NCI-H1105 (cell line): ENCODE measurements at places on chromosomes 1 and 21.
A peak's percentile ranks its signal among the peaks of the same experiment; 100 is the strongest.

- peak; percentile 8 for DNase-seq
These were observed 80.0 kb downstream of the USP25 start for GRCh38 chr21:15809818-15810217.

- DNase-seq: no peak
These were observed 62.1 kb downstream of the SKI start for GRCh38 chr1:2290171-2290578.

GRCh38 chr1:67784545-67785186, 48.6 kb downstream of the GNG12 start:
- DNase-seq: no peak

DNA sequence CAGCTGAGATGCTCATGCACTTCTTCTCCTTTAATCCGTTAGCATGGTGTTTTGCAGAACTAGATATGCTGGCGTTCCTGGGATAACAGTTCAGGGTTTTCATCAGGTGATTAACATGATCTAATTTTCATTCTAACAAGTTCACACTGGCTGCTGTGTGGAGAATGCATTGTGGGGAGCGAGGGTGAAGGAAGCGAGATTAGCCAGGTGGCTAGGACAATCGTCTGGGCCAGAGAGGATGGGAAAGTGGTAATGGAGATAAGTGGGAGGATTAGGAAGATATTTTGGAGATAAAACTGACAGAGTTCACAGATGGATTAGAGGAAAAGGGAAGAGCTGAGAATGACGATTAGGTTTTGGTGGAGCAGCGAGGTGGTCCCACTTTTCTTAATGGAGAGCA, 138.1 kb upstream of the MAGI3 start:
- no peak for DNase-seq

DNA sequence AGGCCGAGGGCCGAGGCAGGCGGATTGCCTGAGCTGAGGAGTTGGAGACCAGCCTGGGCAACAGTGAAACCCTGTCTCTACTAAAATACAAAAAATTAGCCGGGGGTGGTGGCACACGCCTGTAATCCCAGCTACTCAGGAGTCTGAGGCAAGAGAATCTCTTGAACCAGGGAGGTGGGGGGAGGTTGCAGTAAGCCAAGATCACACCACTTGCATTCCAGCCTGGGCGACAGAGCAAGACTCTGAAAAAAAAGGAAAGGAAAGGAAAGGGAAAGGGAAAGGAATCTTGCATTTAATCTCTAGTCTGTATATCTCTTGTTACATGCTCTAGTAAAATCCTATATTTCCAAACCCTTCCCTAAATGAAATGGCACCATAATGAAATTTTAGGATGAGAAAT, 328.3 kb upstream of the ADGRL2 start:
- DNase-seq: no peak

DNA sequence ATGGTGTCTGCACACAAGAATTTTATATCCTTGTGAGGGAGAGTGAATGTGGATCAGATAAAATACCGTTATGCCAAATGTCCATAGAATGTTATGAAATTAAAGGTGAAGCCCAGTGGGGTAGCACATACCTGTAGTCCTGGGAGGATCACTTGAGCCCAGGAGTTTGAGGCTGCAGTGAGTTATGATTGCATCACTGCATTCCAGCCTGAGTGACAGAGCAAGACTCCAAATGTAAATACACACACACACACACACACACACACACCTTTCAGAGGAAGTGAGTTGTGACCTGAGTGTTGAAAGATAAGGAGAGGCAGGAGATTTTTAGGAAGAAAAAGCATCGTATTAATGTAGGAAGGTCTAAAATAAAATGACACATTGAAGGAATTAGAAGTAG, 28.1 kb upstream of the ZYG11A start:
- DNase-seq: no peak

GRCh38 chr1:105865546-105865945, 1190.9 kb upstream of the PRMT6 start:
- no peak for DNase-seq

DNA sequence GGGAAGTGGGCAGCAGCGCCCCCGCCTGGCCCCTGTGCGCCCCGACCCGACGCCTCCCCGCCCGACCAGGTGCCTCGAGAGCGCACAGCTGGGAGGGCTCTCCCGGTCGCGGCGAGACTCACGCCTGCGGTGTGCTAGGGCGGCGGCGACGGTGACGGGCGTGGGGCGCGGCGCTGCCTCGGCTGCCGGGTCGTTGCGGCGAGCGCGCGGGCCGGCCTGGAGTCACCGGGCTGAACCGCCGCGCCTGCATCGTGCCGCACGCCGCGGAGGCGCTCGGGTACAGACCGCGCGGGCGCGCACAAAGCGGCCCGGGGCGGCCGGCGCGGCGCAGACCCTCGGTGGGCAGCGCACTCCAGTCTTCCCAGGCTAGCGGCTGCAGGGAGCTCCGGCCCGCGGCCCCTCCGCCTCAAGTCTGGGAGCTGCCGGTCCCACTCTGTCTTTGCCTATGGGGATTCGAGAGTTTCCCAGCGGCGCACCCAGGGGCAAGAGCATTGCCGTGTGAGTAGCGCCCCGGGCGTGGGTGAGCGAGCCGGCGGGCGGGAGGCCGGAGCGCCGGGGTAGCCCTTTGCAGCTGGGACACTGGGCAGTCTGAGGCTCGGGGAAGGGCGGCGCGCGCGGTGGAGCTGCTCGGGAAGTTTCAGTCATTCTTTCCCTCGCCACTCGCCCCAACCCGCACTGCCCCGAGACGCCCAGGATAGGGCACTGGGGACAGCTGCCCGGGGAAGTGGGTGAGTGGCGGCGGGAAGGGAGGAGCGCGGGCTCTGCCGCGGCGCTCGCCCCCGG, at the start of gene SLC35F3:
SLC35F3 (plus strand) TSS at position 44 of the 783 bp plus-strand sequence.
- DNase-seq: no peak
